ENCODE measurements at places on chromosomes 3 and 15.

- no peak for DNase-seq
Observed at GRCh38 chr3:129033633-129034321, 26.8 kb upstream of the GP9 start.

GRCh38 chr3:28267984-28268849, 26.8 kb downstream of the CMC1 start:
- DNase-seq = no peak

DNA sequence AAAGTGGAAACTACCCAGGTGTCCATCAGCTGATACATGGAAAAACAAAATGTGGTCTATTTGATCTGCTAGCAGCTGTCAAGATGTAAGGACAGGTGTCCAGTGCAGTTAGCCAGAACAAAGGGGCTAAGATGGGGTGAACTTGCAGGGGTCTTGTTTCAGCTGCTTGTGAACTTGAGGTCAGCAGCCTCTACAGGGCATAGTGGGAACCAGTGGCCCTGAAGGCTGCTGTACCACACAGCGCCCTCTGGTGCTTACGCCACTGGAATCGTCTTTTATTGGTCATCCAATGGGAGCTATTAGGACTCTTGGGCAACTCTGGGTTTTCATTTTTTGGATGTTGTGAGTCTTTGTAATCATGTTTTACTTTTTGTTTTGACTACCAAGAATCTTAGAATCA, 62.2 kb upstream of the CTSH start:
- DNase-seq = no peak

GRCh38 chr3:131221731-131222130, 159.8 kb upstream of the NUDT16 start:
- DNase-seq = no peak

GRCh38 chr3:173096140-173096539, 44.9 kb downstream of the SPATA16 start:
- no peak for DNase-seq

DNA sequence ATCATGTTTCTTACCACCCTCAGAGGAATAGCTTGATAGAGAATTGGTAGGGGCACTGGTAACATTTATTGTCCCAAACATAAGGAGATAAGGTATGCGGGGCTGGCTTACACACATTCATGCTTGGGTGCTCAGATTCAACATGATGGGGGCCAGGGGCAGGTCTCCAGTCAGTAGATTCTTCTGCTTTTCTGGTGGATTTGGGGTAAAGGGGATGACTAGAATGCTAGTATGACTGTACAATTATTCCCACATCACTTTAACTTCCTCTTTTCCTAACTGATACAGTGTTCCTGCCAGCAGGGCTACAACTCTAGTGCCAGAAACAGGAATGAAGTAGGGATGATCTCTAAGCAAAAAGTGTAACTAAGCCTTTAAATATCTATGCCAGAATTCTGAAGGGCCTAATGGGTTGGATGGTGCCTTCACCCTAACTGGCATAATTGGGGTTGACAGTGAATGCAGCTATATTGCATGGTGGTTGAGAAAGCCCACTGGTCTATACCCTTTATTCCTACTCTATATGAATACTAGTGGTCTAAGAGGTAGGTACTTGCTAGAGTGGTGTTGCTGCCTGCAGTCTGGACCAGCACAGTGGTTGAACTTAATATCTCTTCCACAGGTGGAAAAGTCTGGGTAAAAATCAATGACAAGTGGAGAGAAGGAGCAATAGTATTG, 117.4 kb downstream of the IL12A start:
- no peak for DNase-seq
